HepG2 (cell line): ENCODE measurements at places on chromosomes 7 and 10. TPM values are rescaled to one million over a fixed set of nuclear protein-coding genes. Genes with fewer than 3 reads are reported as not detected.

The SYCE1 gene
- not detected in 2 replicates for polyA plus RNA-seq

The PDK4 gene
- polyA plus RNA-seq = 0.03 and 0.04 TPM in 2 replicates

The OR6B1 gene
- polyA plus RNA-seq = 0.18 TPM in 2 replicates

The AKR1C8 gene
- polyA plus RNA-seq = 0.03 and 0.12 TPM in 2 replicates

The PRXL2A gene
- polyA plus RNA-seq = 43.9 and 44.0 TPM in 2 replicates

The FEZF1 gene
- polyA plus RNA-seq = not detected in 2 replicates

The SORBS1 gene
- polyA plus RNA-seq = 30.1 and 39.8 TPM in 2 replicates
